Left ventricle myocardium inferior (tissue), 1 donor: ENCODE measurements at places on chromosomes 6 and 20. TPM values are rescaled to one million over a fixed set of nuclear protein-coding genes. Genes with fewer than 3 reads are reported as not detected.

DNA sequence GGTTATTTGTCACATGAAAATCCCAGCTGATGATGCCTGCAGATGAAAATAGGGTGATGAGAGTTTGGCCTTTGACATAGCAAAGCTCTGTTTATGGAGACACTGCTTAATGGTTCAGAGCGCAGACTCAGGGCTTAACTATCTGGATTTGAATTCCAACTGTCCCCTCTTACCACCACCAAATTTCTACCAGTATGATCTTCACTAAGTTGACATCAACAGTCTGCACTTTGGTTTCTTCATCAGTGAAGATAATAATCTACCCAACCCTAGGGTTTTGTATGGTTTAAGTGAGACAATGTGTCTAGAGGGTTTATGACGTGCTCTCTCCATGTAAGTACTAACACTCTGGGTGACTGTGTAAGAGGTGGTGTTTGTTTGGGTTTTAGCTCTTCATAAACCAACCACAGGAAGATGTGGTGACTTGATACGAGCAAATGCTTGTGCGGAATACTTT is 151.4 kb upstream of the TNFAIP3 start:
- H3K27me3 ChIP-seq: no peaks in the 10 kb centered on the region
- H3K4me1 ChIP-seq: no peaks in the 10 kb centered on the region
- H3K27ac ChIP-seq: no peak overlapping the region
- no peaks in the 10 kb centered on the region for H3K36me3 ChIP-seq

- no peak for DNase-seq
- peaks cover 81% of the 10 kb centered on the region for H3K36me3 ChIP-seq
- no peaks in the 10 kb centered on the region for H3K4me1 ChIP-seq
- H3K27me3 ChIP-seq: no peaks in the 10 kb centered on the region
- H3K4me3 ChIP-seq: no peak overlapping the region
These were observed 29.2 kb upstream of the ALDH8A1 start for GRCh38 chr6:134979142-134979541.

DNA sequence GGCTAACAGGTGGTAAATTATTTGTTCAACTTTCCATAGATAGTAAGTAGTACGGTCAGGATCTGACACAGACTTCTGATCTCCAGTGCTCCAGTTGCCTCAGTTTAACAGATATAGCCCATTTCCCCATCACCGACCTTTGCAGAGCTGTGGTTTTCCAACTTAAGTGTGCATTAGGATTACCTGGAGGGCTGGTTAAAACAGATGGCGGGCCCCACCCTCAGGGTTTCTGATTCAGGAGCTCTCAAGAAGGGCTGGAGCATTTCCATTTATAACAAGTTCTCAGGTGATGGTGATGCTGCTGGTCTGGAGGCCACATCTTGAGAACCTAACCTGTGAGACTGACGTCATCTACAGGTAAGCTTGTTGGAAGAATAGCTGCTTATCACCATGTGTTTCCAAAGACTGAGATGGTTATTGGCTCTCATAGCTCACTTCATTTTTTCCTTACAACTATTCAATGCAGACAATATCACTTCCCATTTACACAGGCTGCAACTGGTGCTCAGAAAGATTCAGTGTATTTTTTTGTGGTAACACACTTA is 360.1 kb upstream of the CHD6 start:
- no peak overlapping the region for H3K4me3 ChIP-seq
- no peaks in the 10 kb centered on the region for H3K36me3 ChIP-seq
- no peak for DNase-seq
- H3K4me1 ChIP-seq: no peaks in the 10 kb centered on the region
- H3K27ac ChIP-seq: no peak overlapping the region

DNA sequence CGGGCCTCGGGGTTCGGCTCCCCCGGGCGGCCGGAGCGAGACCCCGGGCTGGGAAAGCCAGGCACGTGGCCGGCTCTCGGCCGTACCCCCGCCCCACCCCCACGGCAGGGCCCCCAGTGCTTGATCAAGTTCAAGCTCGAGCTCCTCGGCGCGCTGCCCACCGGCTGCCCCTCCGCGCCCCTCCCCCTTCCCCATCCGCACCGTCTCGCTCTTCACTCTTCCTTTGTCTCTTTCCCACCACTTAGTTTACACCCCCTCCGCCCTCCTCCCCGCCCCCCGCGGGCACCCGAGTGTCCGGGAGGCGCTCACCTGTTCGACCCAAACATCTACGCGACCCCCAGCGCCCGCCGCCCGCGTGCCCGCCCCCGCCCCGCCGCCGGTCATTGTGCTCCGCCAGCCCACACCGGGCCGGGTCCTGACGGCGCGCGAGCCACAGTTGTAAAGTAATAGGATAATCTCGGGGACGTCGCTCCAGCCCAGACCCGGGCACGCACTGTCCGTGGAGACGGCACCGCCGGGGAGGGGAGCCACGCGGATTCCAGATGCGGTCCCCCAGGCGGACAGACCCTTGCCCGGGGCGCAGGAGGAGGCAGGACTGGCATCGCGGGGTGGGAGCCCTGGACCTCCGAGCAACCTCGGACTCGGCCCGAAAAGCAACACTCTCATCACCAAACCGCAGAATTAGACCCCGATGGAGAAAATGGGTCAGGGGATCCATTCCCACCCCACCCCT is 100.7 kb downstream of the NOL4L start:
- peak overlapping the region; percentile 88 for H3K27ac ChIP-seq
- no peaks in the 10 kb centered on the region for H3K36me3 ChIP-seq
- H3K27me3 ChIP-seq: no peaks in the 10 kb centered on the region
- H3K4me1 ChIP-seq: peaks cover 53% of the 10 kb centered on the region
- peak overlapping the region; percentile 85 for H3K4me3 ChIP-seq

The SMLR1 gene
- not detected for total RNA-seq

GRCh38 chr6:154433477-154434241 is 76.8 kb downstream of the CNKSR3 start:
- H3K4me3 ChIP-seq: no peak overlapping the region
- peaks cover 7% of the 10 kb centered on the region for H3K36me3 ChIP-seq
- no peaks in the 10 kb centered on the region for H3K27me3 ChIP-seq
- H3K4me1 ChIP-seq: peaks cover 58% of the 10 kb centered on the region

DNA sequence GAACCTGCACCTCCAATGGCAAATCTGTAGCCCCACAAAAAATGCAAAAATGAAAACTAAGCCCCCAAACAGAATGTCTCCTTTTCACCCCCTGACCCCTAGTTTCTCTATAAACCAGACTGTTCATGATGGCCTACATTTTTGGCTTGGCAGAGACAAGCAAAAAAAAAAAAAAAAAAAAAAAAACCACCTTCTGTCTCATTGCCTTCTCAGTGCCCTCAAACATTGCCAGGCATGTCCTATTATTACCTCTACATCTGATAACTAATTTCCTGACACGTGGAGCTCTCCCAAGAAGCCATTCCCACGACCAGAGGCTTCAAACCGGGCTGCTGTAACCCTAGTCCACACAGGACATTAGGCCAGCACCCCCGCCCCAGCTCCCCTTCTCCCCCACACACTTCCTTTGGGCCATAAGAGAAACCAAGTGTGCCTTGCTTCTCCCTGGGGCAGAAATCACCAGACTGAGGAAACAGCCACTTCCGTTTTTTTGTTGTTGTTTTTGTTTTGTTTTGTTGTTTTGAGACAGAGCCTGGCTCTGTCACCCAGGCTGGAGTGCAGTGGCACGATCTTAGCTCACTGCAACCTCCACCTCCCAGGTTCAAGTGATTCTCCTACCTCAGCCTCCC is 65.4 kb downstream of the GPR6 start:
- H3K4me1 ChIP-seq: peaks cover 10% of the 10 kb centered on the region
- no peak overlapping the region for H3K27ac ChIP-seq
- H3K27me3 ChIP-seq: peaks cover 10% of the 10 kb centered on the region
- no peaks in the 10 kb centered on the region for H3K36me3 ChIP-seq

- DNase-seq: no peak
- peaks cover 3% of the 10 kb centered on the region for H3K4me1 ChIP-seq
- no peak overlapping the region for H3K4me3 ChIP-seq
- H3K27me3 ChIP-seq: peaks cover 10% of the 10 kb centered on the region
- no peaks in the 10 kb centered on the region for H3K36me3 ChIP-seq
- no peak overlapping the region for H3K27ac ChIP-seq
These were observed 60.3 kb downstream of the ERMARD start for GRCh38 chr6:169811521-169812256.

GRCh38 chr6:134374491-134375219 is 56.7 kb upstream of the SGK1 start:
- no peak overlapping the region for H3K27ac ChIP-seq
- no peak for DNase-seq
- peaks cover 17% of the 10 kb centered on the region for H3K4me1 ChIP-seq

DNA sequence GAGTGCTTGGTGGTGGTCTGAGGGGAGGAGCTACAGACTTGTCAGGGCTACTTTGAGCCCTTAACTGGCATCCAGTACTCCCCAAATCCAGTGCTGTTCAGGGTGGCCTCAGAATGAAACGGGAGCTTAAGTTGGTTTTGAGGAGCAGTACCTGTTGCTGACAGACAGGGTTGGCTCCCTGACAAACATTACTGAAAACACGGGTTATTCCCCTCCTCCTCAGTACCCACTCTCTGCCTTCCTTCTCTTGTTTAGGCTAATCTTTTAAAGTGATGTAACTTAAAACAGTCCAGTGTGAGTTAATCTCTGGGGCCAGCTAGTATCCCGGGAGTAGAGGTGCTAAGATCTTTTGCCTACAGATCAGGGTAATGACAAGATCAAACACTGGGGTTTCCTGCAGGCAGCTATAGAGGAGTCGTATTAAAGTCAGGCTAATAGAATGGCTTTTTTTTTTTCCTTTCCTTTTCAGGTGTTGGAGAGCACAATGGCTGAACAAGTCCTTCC is 3.7 kb downstream of the TNFAIP3 start:
- DNase-seq: no peak
- peaks cover 84% of the 10 kb centered on the region for H3K4me1 ChIP-seq
- peak overlapping the region; percentile 73 for H3K27ac ChIP-seq
- H3K4me3 ChIP-seq: peak overlapping the region; percentile 34
- H3K27me3 ChIP-seq: no peaks in the 10 kb centered on the region
- peaks cover 22% of the 10 kb centered on the region for H3K36me3 ChIP-seq

- no peak overlapping the region for H3K4me3 ChIP-seq
- H3K4me1 ChIP-seq: no peaks in the 10 kb centered on the region
- DNase-seq: no peak
- H3K27me3 ChIP-seq: no peaks in the 10 kb centered on the region
- H3K36me3 ChIP-seq: no peaks in the 10 kb centered on the region
These were observed 43.2 kb upstream of the GABRR1 start for GRCh38 chr6:89260310-89260709.

The ZC2HC1B gene
- total RNA-seq: not detected

DNA sequence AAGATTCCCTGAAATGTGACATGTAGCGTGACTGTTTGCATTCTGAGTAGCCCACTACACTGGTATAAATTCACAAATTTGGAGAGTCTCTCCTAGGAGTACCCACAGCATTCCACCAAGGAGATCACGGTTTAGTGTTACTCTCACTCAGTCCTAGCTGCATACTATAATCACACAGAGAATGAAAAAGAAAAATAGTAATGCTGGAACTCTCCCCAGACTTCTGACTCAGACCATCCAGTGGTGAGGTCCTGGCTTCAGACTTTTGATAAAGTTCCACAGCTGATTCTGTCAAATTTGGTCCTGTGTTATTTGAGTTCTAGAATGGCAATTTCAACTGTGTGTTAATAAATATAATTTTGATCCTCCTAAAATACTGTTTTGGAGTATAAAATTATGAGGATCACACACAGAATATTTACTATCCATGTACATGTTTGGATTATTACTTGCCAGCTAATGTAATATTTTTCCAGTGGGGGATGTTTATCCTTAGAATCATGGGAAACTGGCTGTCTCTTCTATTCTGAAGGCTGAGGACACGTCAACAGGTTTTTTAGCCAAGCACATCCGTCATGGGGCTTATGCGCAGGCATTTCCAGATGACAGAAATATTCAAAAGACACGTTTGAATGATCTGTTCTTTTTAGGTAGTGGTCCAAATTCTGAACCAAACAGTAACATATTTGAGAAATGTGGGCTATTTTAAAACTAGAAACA is 5.1 kb upstream of the KIAA0408 start:
- peak overlapping the region; percentile 35 for H3K27ac ChIP-seq
- H3K4me1 ChIP-seq: peaks cover 6% of the 10 kb centered on the region
- no peaks in the 10 kb centered on the region for H3K36me3 ChIP-seq
- no peaks in the 10 kb centered on the region for H3K27me3 ChIP-seq
- no peak for DNase-seq

DNA sequence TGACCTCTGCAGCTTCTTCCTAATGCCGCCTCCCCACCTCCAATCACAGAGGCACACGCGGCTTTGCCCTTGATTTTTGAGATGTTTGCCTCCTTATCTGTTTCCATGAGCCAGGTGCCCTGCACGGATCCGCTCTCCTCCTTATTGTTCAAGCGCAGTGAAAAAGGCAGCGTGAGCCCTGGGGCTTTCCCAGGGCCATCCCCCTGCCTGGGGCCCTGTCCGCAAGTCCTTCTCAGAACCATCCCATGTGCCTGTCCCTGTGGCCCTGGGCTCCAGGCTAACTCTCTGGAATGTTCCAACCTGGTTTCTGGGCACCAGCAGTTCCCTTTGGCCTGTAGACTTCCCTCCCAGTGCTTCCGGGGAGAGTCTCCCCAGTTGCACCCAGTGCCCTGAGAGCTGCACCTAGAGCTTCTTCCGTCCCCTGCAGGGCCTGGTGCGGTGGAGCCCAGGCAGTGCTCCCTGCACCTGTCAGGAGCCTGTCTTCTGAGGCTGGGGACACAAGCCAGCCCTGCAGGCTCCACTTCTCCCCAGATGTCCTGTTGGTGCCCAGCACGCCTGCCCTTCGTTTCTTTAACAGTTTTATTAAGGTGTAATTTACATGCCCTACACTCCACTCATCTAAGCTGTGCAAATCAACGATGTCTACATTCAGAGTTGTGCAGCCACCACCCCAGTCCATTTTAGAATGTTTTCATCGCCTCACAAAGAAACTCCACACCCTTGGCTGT is 330.3 kb downstream of the CDH4 start:
- no peak for DNase-seq
- H3K27ac ChIP-seq: no peak overlapping the region
- H3K4me1 ChIP-seq: peaks cover 9% of the 10 kb centered on the region
- no peak overlapping the region for H3K4me3 ChIP-seq

DNA sequence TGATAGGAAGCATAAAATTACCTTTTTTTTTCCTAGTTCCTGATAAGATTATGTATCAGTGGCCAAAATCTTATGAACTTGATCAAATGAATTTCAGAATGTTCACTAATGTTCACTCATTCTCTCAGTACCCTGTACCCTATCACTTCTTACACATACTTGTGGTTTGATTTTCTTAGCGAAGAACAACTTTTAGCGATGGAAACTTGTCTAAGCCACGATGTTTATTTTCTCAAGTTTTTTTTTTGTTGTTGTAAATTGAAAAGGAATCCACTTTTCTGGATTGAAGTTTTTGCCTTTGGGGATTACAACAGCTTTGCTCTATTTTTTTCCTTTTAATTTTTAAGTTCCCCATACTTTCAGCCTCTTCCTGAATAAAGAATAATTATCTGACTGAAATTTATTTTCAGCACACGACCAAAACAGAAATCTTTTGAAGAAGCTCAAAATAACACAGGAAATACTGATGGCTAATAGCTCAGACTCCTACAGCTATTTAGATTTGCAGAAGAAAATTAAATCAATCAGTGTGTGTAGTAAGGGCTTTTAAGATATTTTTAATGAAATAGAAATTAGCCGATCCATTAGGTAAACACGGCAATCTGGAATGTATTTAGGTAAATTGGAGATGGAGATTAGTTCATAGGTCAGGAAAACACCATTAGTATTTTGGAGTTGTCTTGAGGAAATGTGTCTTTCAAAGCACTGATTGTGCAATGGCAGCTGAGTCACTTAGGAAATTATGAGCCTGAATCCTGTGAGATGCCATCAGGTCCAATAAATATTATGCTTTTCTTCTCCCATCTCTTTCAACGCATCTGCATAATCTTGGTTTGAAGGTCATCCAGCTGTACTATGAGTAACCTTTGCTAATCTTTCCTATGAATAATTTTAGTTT is 217.5 kb downstream of the GJA1 start:
- no peaks in the 10 kb centered on the region for H3K27me3 ChIP-seq
- peaks cover 10% of the 10 kb centered on the region for H3K4me1 ChIP-seq
- H3K27ac ChIP-seq: peak overlapping the region; percentile 77
- H3K36me3 ChIP-seq: no peaks in the 10 kb centered on the region
- no peak overlapping the region for H3K4me3 ChIP-seq

The TNFRSF6B gene
- 0.27 TPM for total RNA-seq

The WFDC10A gene
- total RNA-seq: not detected

The NKAIN4 gene
- not detected for total RNA-seq
